ENCODE measurements at places on chromosomes 7 and 10.

DNA sequence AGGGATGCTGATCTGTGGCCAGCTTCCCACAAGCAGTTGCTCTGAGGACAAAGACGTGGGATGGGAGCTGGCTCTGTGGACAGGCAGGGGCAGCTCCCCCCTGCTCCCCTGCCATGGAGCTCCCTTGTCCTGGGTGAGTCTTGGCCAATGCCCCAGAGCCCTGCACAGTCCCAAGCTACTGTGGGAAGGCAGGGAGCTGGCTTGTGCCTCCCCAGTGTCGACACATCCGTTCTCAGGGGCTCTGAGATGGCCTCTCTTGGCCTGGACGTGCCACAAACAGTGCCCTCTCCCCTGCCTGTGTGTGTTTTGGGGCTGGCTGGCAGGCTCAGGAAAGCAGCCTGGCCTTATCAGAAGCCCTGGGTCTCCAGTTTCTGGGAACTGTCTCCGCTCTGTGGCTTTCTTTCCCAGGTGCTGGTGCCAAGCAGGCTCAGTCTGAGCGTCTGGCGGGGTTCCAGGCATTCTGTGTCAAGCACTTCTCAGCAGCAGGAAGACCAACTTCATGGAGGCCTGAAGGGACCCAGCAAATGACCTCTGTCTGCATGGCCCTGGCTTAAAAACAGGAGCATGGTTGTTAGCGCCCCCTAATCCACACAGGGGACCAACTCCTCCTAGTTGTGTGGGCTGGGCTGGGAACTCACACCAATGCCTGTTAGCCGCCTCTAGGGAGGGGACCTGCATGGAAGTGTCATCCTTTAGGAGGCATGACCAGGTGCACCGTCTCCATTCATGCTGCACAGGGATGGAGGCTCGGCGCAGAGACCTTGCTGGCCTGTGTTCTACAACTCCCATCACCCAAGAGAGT is 375.2 kb downstream of the RPS24 start:
- no peak for DNase-seq

DNA sequence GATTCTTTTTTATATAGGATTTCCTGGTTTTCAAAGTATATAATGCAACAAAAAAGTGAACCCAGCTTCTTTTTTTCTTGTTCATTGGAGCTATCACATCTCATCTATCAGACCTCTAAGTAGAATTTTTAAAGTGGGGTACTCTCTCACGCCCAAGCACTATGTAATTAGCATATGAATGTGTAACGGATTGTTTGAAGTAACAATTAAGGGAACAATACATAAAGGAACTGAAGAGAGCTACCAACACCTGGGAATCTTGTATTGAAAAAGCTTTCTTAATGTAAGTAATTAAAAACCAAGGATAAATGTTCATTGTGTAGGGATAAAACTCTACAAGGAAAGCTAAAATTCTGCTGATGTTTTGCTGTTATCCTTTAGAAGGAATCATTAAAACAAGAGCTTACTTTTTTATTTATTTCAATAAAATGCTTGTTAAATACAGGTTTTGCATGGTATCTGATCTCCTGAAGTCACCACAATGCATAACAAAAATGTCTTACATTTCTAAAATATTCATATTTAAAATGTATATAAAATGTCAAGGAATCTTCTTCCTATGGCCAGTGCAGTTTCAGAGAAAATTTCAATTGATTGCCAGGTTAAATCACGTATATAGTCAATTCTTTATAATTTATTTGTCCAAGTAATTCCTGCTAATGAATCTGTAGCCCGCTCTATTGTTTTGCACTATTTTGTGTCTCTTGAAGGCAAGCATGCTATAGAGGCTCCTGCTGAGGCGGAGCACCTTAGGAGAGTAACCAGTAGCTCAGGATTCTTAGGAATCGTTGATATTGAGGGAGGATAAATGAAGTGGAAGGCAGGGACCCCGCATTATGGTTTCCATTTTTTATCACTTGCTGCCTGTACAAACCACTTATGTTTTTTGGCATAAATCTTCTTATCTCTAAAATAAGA is 51.6 kb downstream of the PTPRZ1 start:
- DNase-seq, result no peak

DNA sequence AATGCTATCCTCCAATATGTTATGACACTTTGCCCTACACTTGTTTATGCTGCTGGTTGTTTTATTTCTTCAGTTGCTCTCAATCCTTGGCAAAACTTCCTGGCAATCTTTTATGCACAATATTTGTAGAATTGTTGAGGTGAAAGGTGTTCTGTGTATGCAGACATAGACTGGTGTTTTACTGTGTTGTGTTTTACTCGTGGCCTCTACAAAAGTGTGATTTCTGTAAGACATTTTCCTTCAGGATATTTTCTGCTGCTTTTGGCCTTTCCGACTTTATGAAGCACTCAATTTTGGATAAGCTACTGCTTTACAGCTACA is 21.8 kb downstream of the GLCCI1 start:
- DNase-seq, result no peak

- no peak for DNase-seq
Observed at GRCh38 chr7:78835897-78836296, 617.6 kb downstream of the MAGI2 start.

DNA sequence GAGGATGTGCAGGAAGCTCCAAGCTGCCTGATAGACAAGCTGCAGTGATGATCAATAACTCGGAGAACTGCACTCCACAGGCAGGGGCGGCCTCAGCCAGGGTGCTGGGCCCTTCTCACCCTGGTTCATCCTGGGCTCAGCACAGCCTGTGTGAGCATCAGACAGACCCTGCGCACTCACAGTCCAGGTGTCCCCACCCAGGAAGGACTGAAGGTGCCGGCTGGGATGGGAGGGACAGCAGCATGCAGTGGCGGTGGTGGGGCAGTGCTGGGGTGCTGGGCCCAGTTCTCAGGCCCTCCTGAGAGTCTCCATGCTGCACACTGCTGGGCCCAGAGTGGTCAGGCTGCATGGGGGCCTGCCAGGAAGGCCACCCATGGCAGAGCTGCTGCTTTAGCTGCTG is 74.1 kb downstream of the ITIH5 start:
- no peak for DNase-seq

DNA sequence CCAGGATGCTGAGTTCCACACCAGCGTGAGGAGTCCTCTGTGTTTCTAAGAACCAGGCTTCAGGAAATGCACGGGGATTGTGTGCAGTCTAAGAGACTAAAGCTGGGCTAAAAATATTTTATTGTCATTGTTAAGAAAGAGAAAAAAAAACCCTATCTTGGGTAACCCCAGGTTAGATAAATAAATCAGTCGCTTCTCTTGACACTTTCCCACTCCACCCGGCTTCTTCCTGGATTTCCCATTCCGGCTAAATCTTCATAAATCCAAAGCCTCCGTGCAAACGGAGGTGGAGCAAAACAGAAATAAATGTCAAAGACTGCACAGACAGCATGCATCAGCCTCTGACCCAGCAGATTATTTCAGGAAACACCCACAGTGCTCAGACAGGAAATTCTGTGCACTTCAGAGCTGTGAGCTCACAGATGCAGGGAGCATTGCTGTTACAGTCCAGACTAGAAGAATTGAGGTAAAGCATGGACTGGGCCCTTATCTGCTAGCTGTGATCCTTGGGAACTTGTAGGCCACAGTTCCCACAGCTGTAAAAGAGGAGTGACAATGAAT is 44.8 kb upstream of the GRID1 start:
- peak; percentile 70 for DNase-seq

Measured in HCEC 1CT (cell line).